ENCODE measurements at places on chromosomes 11 and 22. TPM values are rescaled to one million over a fixed set of nuclear protein-coding genes. Genes with fewer than 3 reads are reported as not detected.

DNA sequence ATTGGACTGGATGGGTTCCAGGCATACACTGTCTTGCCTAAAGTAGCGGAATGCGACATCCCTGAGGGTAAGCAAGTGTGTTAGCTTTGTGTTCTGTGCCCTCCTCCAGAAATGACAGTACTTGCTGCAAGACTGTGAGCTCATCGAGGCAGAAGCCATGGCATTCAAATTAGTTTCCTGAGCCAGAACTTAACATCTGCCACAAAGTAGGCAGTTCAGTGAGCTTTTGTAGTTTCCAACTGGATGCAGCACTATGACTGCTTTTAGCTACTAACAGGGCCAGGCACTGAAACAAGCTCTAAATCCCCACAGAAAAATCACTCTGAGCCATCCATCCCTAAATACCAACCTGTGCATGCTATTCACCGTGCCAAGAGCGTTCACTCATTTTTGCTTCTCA is 1.2 kb upstream of the FAR1 start:
- no peak for DNase-seq

- no peak for DNase-seq
Observed at GRCh38 chr22:47826016-47826415, 1063.6 kb downstream of the TBC1D22A start.

DNA sequence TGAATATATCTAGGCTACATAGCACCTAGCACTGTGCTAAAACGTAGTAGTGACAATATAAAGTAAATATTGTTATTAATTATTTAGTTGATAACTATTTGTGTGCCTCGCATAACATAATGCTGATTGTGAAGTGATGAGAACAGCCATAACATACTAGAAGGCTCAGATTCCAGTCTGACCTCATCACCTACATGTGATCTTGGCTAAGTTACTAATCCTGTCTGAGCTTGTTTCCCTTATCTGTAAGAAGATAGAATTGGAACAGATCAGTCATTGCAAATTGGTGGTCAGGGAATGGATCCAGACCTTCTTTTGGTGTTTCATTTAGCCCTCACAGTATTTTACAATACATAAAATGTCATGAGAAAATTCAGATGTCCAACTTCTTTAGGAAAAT is 103.4 kb upstream of the SEZ6L start:
- DNase-seq = peak; percentile 24

DNA sequence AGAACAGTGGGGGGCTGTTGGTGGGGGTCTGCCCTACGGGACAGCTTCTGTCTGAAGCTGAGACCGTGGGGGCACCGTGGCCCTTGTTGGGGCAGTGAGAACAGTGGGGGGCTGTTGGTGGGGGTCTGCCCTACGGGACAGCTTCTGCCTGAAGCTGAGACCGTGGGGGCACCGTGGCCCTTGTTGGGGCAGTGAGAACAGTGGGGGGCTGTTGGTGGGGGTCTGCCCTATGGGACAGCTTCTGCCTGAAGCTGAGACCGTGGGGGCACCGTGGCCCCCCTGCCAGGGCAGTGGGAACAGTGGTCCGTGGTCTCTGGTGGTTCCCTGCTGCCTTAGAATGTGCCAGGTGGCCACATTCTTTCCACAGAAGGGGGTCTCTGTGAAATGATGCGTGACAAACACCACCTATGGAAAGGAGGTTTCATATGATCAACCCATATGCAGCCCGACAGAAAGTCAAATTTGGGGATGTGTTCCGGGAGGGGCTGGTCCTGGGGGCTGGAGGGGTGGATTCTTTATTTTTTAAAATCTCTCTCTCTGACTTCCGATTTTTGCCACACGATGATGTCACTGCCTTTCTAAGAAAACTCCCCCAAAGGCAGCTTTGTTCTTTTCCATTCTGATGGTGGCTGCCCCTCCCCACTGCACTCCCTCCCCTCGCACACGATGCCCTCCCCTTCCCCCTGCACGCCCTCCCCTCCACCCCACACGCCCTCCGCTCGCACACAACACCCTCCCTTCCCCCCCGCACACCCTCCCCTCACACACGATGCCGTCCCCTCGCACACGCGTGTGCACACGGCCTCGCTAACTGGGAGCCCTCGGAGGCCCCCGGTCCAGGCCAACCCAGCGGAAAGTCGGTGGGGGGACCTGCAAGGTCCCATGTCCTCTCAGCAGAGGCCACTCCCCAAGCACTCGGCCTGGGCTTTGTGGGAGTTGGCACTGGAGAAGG is 1186.5 kb downstream of the BRD1 start:
- no peak for DNase-seq

GRCh38 chr11:5348551-5349194 is 2.6 kb upstream of the OR51B6 start:
- no peak for DNase-seq

- no peak for DNase-seq
Observed at GRCh38 chr22:49614966-49615965, 212.4 kb downstream of the BRD1 start.

GRCh38 chr22:43002202-43002586 is 12.8 kb downstream of the PACSIN2 start:
- DNase-seq = no peak

- DNase-seq = no peak
Observed at GRCh38 chr11:121578251-121578976, 125.6 kb upstream of the SORL1-AS1 start.

GRCh38 chr11:96752221-96752620 is 362.4 kb downstream of the JRKL start:
- DNase-seq = no peak

DNA sequence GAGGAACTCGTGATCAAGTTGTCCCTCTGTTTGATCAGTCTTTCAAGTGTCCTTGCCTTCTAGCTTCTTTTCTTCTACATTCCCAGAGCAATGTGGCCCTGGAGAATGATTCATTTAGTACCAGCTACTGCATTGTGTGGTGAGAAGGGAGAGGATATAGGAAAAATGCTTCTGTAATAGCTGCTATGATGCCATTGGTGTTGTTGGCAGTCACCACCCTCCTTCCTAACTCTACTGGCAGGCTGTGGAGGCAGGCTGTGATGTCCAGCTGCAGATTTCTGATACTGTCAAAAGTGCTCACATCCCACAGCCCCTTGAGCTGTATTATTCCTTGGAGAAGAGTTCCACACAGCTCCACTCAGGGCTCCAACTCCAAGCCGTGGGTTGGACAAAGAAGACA is 52.8 kb downstream of the ENDOD1 start:
- DNase-seq = no peak

DNA sequence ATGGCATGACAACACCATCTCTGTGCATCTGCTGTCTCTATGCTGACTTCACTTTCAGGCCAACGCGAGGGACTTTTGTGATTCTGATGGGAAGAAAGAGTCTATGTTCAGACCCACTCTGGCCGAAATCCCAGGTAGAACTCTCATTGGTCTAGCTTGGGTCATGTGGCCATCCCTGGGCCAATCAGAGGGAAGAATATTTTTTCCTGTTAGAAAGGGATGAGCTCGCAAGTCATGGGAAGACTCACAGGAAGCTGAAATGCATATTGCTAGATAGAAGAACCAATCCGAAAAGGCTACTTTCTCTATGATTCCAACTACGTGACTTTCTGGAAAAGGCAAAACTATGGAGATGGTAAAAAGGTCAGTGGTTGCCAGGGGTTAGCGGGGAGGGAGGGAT is 56.0 kb upstream of the LINC01488 start:
- no peak for DNase-seq

GRCh38 chr11:123838659-123839058 is 32.5 kb upstream of the OR6M1 start:
- no peak for DNase-seq

- DNase-seq = peak; percentile 7
Observed at GRCh38 chr11:74783241-74783871, 34.7 kb downstream of the RNF169 start.

GRCh38 chr11:42407341-42407740 is 904.5 kb upstream of the API5 start:
- no peak for DNase-seq

- no peak for DNase-seq
Observed at GRCh38 chr11:96317571-96317970, 25.4 kb downstream of the MAML2 start.

GRCh38 chr11:77440678-77441077 is 33.2 kb downstream of the PAK1 start:
- no peak for DNase-seq

DNA sequence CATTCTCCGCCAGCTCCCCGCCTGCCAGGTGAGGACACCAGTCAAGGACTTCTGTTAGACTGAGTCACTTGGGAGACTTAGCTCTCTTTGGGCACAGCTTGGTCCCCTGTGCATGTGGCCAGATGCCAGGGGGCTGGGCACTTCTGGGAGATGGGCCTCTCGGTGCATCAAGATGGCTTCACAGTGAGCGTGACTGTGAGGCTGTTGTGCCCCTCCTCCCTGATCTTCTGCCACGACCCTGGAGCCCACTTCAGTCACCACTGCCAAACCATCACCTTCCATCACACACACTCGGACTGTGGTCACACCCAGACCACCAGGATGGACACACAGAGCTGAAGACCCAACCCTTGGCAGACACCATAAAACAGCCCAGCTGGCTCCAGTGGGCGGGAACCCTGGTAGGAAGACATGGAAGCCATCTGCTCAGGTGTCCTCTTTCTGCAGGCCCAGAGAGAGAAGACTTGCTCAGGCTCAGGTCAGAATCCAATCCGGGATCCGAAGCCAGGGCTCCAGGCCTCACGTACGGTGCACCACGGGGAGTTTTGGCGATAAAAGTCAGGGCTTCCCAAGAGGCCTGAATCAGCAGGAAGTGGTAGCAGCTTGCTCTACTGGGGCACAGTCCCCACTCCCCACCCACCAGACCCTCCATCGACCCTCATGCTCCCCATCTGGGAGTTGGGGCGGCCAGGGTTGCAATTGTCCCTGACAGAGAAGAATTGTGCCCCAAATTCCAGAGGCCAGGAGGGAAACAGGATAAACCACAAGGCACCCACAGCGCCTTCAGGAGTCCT is 29.8 kb upstream of the CD5 start:
- DNase-seq = peak; percentile 13

DNA sequence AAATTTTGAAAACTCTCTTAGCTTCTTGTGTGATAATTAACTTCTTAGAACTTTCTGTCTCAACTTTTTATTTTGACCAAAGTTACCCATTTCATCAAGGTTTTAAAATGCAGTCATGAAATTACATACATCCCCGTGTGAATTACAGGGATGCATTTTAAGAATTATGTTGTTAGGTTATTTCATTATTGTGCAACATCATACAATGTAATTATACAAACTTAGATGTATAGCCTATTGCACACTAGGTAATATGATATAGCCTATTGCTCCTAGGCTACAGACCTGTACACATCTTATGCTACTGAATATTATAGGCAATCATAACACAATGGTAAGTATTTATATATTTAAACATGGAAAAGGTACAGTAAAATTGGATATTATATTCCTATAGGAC is 228.1 kb upstream of the C11orf87 start:
- DNase-seq = no peak

DNA sequence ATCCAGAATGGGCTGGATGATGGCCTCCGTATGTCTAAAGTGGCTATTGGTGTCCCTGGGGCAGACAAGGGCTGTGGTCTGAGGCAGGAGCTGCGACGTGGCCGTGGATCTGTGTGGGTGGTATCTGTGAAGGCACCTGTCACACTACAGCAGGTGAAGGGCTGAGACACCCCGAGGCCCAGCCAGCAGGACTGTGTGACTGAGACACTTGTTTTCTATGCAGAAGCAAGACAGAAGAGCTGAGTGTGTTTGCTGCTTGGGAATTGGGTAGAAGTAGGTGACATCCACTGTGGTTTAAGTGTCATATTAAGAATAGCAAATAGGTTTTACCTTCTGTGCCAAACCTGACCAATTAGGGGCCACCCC is 35.0 kb downstream of the AMPD3 start:
- DNase-seq = peak; percentile 70

DNA sequence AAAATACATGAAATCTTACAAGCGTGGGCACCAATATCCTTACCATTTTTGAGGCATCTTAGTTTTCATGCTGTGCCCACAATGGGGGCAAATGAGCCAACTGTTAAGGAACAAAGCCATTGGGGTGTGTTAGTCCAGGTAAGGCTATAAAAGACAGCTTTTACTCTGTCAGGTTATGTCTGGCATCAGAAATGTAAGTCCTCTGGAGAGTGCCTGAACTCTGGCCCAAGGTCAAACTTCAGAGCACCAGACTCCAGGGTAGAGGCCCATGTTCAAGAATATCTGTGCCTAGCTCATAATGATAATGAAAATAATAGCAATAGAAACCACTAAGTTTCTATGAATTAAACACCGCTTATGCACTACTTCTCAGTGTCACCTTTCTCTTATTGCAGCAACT is 105.5 kb downstream of the CSNK2A3 start:
- no peak for DNase-seq

GRCh38 chr11:65491614-65492386 is 7.0 kb upstream of the MALAT1 start:
- peak; percentile 94 for DNase-seq

DNA sequence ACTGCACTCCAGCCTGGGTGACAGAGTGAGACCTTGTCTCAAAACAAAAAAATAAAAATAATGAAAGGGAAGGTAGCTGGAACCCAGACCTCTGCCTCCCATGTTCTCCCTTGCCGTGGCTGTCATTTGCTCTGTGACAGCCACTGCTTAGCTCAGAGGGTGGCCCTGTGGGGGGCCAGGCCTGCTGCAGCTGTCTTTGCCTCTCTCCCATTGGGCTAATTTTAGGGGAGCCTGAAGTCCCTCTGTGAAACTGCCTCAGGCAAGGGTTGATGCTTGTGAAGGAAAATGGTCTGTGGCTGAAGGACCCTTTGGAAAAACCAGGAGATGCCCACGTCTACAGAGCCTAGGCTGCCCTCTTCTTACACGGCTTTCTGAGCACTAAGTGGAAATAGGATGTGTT is 42.9 kb downstream of the C11orf91 start:
- DNase-seq = peak; percentile 67

GRCh38 chr11:76742902-76743301 is 40.3 kb upstream of the TSKU start:
- DNase-seq = peak; percentile 21

GRCh38 chr22:36990457-36990856 is 28.8 kb downstream of the TST start:
- DNase-seq = no peak

GRCh38 chr22:23781511-23782183 is 5.1 kb upstream of the SMARCB1 start:
- peak; percentile 75 for DNase-seq

DNA sequence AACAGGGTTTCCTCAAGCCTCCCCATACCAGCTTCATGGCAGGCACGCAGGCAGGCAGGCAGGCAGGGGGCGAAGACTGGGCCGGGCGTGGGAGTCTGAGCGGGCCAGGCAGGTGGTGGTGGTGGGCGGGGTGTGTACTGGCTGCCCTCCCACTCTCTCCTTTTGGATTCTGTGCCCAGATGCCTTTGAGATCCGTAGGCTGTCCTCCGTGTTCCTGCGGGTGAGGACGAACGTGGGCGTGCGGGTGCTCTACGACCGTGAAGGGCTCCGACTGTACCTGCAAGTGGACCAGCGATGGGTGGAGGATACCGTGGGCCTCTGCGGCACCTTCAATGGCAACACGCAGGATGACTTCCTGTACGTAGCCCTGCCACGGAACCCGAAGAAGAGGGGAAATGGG is 23.0 kb downstream of the OTOG start:
- no peak for DNase-seq

OR56A1 gene
- total RNA-seq = 0.05 TPM

BIRC3 gene
- total RNA-seq = 0.62 TPM

CECR2 gene
- 5.3 TPM for total RNA-seq

HEPN1 gene
- total RNA-seq = not detected

CCDC86 gene
- total RNA-seq = 24.1 TPM

MARK2 gene
- total RNA-seq = 23.2 TPM

FAM227A gene
- total RNA-seq = 1.6 TPM

HTR3B gene
- total RNA-seq = not detected

SYCE3 gene
- total RNA-seq = not detected

IGLL5 gene
- total RNA-seq = not detected

DEFB131B gene
- not detected for total RNA-seq

OR2AT4 gene
- not detected for total RNA-seq

C11orf16 gene
- total RNA-seq = not detected

ZP1 gene
- not detected for total RNA-seq
